Stimulated activated CD8-positive, alpha-beta memory T cell treated with anti-CD3 and anti-CD28 coated beads, Interleukin-7, amount 100 ng/mL, for 4 hours (primary cell): ENCODE measurements at places on chromosomes 16 and 17.

DNA sequence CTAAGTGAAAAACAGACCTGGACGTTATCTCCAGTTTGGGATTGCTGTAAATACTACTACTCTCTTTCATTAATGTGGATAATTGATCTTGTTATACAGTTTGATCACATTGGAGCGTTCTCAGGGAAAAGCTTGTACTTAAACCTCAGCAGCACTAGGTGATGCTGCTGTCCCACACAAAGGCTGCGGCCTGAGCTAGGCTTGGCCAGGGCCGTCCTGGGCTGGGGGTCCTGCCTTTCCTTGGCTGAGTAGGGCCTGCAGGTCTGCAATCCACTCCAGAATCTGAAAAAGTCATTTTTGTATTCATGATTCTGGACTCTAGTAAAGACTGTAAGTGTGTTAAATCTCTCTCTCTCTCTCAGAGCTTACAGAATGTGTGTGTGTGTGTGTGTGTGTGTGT lies 23.7 kb upstream of the PMFBP1 start:
- DNase-seq = no peak

DNA sequence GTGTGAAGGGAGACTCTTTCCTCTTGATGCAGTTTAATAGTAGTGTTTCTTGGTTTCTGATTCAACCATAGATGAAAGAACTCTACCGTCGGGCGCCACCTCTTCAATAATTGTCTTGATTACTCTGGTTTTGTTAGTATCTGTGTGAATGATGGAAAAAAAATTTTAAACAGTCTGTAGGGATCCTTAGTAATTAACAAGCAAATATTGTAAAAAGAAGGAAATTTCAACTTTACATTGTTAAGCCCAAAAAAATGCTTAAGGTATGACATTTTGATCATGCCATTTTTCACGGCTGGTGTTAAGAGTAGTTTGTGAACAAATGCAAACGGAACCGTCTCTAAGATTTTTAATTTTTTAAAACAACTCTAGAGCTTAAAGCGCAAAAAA lies 4.1 kb downstream of the KRT10 start:
- DNase-seq = no peak

- DNase-seq = no peak
These were observed 55.4 kb downstream of the TNRC6C start for GRCh38 chr17:78013683-78014467.

DNA sequence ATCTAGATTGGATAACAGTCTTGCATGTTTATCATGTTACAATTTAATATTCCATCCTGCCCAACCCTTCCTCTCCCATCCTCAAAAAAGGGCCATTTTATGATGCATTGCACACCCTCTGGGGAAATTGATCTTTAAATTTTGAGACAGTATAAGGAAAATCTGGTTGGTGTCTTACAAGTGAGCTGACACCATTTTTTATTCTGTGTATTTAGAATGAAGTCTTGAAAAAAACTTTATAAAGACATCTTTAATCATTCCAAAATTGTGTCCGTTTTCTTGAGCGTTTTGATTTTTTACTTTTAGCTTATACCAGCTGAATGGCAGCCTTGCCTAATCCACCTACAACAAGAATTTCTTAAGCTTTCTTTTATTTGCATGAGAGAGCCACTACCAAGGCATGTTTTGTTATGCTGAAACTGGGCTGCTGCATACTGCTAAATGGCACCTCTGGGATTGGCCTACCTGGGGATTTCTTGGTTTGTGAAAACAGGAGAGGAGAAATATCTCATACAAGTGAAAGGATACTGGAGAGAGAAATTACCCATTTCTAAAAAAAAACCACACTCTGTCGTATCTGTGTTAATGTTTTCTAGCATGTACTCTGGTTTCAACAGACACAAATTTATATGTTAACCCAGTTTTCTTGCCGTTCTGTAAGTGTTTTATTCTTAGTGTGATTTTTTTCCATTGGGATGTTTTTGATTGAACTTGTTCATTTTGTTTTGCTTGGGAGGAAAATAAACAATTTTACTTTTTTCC lies 52.2 kb downstream of the TUBD1 start:
- DNase-seq = no peak

- DNase-seq = peak; percentile 63
These were observed 67.0 kb downstream of the CENPV start for GRCh38 chr17:16286009-16286946.

- no peak for DNase-seq
These were observed 10.1 kb downstream of the TK2 start for GRCh38 chr16:66539623-66540469.

GRCh38 chr17:58789831-58790230 lies 34.2 kb downstream of the PPM1E start:
- no peak for DNase-seq

- peak; percentile 84 for DNase-seq
These were observed 6.8 kb downstream of the UBALD2 start for GRCh38 chr17:76271669-76272540.

- DNase-seq = no peak
These were observed 14.6 kb upstream of the DHX8 start for GRCh38 chr17:43469145-43469544.

GRCh38 chr17:57853695-57854094 lies 3.9 kb upstream of the MRPS23 start:
- no peak for DNase-seq

DNA sequence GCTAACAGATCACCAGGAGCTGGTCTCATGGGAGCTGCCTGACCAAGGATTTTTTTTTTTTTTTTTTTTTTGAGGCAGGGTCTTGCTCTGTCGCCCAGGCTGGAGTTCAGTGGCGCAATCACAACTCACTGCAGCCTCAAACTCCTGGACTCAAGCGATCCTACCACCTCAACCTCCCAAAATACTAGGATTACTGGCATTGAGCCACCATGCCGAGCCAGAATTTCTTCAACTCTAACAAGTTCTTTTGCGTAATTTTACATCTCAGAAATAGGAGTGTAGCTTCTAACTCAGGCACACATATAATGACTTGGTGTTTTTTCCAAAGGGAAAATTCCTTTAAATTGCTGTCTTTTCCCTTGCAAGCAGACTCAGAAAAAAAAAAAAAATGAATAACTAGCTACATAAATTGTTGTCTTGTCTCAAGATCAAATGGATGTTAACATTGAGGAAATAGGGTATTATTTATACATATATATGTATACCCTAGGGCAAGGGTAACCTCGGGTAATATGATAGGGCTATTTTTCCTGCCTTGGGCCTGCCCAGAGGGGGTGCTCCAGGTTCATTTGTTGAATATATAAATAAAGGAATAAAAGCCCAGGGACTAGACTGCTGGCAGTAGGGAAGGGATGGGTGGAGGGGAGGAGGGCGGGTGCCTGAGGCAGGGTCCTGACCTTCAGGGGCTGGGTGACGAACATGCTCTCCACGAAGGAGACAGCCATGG lies 42.8 kb upstream of the GCSH start:
- no peak for DNase-seq

DNA sequence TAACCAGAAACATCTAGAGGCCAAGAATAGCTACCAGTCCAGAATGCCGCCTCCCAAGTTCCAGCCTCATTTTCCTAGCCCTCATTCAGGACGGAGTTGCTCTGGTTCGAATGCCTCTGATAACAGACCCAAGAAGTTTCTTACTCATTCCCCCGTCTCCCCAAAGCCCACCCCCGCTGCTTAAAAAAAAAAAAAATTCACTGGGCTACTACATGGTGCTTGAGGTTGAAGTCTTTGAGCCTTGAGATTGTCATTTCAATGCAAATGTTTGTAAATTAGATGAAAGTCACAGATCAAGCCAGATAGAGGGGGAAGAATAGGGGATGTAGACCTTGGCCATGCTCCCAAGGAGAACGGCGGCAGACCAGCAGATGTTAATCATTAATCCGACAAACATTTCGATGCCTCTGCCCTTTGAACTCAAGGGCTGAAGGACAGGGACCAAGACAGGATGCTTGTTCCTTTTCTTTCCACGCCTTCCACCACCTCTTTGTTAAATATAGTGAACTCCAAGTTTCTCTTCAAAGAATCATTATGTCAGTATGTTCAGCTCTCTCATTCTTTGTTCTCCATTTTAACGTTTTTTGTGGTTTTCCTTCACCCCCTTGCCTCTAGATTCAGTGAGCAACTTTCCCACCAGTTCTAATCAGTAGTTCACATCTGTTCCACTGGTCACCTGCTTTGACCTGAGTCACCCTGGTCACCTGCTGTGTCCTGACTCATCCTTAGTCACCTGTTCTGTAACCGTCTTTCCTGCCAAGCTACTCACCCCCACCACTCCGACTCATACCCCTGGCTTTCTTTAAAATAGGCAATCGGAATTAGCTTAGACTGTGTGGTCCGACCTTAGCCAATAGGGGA lies 190.3 kb downstream of the CPPED1 start:
- peak; percentile 26 for DNase-seq

DNA sequence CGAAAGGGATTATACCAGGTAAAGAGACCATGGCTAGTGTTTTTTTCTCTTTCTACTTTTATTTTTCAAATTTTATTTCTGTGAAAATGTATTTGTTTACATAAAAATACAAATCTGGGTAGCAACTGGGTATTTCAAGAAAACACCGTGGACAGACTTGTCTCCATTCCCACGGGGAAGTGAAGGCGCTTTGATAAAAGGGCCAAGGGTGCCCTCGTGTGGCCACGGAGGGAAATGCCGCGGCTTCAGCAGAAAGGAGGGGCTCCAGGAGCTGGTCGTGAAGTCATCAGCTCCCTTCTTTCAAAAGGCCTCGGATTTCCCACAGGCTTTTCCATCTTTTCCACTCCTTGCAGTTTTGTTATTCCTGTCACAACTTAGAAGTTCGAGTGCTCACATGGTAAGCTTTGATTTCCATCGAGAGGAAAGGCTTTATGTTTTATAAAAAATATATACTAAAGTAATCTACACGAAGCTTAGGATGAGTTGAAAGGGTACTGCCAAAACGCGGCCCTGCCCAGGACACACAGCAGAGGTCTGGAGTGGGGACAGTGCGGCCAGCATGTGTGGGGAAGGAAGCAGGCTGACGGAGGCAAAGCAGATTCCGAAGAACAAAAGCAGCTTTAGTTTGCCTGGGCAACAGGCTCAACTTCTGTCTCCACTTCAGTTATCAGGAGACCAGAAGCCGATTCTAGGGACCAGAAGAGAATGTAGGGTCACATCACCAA lies 15.3 kb upstream of the MNT start:
- peak; percentile 70 for DNase-seq

GRCh38 chr17:7633093-7633492 lies 3.2 kb downstream of the SHBG start:
- no peak for DNase-seq

DNA sequence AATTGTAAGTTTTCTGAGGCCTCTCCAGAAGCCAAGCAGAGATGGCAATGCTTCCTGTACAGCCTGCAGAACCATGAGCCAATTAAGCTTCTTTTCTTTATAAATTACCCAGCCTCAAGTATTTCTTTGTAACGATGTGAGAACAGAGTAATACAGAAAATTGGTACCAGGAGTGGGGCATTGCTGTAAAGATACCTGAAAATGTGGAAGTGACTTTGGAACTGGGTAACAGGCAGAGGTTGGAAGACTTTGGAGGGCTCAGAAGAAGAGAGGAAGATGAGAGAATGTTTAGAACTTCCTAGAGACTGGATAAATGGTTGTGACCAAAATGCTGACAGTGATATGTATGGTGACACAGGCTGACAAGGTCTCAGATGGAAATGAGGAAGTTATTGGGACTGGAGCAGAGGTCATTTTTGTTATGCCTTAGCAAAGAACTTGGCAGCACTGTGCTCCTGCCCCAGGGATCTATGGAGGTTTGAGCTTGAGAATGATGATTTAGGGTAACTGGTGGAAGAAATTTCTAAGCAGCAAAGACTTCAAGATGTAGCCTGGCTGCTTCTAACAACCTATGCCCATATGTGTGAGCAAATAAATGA lies 23.1 kb downstream of the PRDM7 start:
- no peak for DNase-seq

DNA sequence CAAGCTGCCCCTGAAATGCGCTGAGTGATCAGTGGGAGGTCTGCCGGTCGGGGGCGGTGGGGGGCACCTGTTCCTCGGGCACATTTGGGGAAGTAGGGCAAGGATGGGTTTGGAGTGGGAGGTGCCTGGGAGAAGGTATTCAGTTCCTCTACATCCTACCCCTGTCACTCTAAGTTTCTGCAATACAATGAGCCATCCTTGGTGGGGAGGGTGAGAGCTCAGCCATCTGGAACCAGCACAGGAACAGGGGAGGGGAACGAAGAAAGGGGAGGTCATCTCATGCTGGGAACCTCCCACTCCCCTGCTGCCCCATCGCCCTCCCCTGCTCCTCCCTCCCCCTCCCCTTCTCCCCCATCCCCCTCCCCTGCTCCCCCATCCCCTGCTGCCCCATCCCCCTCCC lies 4.2 kb downstream of the DPH1 start:
- DNase-seq = no peak

DNA sequence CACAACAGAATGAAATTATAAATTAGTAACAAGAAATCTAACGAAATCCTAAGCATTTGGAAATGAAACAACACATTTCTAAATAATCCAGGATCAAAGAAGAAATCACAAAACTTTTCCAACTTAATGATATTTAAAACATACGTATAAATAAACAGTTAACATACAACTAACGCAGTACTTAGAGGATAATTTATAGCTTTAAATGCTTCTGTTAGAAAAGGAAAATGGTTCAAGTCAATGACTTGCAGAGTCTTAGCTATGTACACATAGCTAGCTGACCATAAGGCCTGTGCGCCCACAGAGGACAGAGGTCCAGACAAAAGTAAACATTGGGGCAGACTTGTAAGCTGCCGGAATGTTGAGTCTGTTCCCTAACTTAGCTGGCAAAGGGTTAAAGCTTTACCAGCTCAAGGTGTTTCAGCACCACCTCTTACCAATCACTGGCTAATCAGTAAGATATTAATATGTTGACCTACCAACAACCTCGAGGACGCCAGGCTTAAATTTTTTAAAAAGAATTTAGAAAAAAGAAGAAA lies 84.6 kb downstream of the PARN start:
- no peak for DNase-seq

- no peak for DNase-seq
These were observed 23.5 kb upstream of the RPL13 start for GRCh38 chr16:89536886-89537548.

DNA sequence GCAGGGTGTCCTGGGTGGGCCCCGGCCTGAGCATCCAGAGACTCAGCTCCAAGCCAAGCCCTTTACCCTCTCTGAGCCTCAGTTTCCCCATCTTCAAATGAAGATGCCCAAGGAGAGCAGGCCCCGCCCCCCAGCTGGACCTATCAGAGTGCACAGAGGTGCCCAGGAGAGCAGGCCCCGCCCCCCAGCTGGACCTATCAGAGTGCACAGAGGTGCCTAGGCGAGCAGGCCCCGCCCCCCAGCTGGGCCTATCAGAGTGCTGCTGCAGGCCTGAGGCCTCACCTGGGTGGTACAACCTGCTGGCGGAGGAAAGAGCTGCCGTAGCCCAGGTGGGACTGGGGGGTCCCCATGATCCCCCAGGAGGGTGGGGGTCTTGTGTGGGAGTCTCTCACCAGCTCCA lies 3.4 kb upstream of the SSTR5 start:
- no peak for DNase-seq

DNA sequence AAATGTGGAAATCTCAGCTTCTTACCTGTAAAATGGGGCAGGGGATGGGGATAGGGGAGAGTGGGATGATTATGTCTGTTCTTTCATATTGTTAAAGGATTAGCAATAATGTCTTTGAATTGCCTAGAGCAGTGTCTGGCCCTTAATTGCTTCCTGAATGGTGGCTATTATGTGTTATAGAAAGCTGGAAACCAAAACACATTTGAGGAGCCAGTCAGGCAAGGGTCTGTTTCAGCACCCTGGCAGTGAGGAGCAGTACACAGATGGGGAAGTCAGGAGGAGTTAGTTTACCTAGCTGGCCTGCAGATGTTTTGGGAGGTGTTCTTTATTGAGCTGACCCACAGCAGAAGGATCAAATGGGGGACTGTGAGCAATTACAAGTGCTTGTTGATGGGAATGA lies 63.0 kb downstream of the NUP93 start:
- DNase-seq = no peak
